ENCODE measurements at places on chromosomes 11 and 22. TPM values are rescaled to one million over a fixed set of nuclear protein-coding genes. Genes with fewer than 3 reads are reported as not detected.

DNA sequence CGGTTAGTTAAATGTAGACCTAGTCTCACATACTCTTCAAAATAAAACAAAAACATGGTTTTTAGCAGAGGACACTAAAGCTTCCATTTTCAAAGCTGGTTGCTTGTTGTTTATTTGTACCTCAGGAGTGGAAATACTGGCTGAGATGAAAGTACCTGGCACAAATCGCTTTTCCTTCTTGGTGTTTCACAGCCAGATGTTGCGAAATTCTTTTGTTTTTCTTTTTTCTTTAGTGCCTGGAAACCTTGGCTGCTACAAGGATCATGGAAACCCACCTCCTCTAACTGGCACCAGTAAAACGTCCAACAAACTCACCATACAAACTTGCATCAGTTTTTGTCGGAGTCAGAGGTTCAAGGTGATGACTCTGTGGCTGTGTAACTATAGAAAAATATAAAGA is 48.3 kb downstream of the KREMEN1 start:
- H3K27me3 ChIP-seq, result peaks cover 22% of the 10 kb centered on the region
- no peaks in the 10 kb centered on the region for H3K4me1 ChIP-seq
- no peak overlapping the region for H3K4me3 ChIP-seq
- no peak overlapping the region for H3K27ac ChIP-seq

DNA sequence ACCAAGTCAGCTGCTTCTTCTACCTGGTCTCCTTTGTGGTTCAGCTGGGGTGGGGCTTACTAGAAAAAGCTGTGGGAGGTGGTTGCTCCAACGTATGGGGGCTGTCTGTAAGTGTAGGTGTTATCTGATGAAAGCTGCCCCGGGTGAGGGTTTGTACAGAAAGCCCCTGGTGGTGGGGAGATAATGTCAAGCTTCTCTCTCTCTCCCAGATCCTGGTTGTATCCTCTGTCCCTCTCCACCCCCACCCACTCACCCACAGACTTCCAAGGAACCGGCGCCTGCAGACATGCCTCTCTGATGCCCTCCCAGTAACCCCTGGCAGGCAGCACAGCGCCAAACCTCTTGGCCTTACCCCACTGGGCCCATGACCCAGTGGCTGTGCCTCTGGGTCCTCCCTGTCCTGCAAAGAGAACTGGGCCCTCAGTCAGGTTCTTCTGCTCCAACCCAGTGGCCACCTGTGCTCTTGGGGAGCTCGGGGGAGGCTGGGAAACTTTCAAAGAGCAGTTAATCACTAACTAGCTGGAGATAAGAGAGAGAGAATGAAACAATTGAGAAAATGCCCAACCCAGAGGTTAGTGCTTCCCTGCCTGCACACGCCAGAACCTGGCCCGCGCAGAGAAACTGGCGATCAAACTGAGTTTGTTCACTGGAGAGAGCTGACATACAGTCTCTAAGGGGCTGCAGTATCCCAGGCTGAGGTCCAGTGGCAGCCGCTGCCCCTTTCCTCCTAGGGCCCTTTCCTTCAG is 20.4 kb upstream of the EHF start:
- no peak overlapping the region for H3K27ac ChIP-seq
- no peaks in the 10 kb centered on the region for H3K36me3 ChIP-seq
- DNase-seq, result no peak
- H3K4me1 ChIP-seq, result peaks cover 10% of the 10 kb centered on the region

GRCh38 chr11:34040571-34040970 is 11.0 kb upstream of the CAPRIN1 start:
- H3K4me3 ChIP-seq, result no peak overlapping the region
- DNase-seq, result no peak
- H3K4me1 ChIP-seq, result peaks cover 10% of the 10 kb centered on the region
- H3K27ac ChIP-seq, result no peak overlapping the region
- no peaks in the 10 kb centered on the region for H3K36me3 ChIP-seq
- H3K27me3 ChIP-seq, result peaks cover 8% of the 10 kb centered on the region

DNA sequence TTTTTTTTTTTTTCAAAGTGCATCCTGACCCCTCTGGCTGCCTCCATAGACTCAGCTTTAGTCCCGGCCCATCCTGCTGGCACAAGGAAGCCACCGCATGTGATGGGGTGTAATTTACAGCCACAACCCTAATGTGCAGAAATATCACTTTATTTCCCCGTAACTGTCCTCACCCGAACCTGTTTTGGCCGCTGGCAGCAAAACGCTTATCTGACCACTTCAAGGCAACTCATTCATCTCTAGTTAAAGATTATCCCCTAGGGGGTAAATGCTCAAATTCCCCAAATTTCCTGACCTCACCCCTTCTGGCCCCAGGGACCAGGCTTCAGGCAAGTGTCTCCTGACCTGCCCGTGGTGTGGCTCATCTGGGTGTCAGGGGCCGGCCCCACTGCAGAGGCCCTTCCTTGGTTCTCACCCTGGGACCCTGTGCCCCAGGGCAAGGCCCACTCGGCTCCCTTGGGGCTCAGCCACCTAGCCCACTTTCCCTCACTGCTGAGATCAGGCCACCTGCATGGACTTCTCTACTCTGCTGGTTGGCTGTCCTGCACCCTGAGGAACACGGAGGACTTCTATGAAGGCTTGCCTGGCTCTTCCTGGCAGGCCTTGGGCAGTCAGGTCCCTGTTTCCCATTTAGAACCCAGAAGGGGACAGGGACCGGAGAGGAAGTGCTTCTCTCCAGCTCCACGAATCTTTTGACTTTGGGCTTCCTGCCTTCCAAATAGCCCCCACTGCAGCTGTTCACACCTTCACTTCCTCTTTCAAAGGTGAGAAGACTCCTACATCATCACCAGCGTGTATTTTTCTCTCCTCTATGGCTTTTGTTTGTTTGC is 53.3 kb downstream of the WNT11 start:
- H3K36me3 ChIP-seq, result no peaks in the 10 kb centered on the region
- peaks cover 23% of the 10 kb centered on the region for H3K27me3 ChIP-seq
- H3K27ac ChIP-seq, result no peak overlapping the region

DNA sequence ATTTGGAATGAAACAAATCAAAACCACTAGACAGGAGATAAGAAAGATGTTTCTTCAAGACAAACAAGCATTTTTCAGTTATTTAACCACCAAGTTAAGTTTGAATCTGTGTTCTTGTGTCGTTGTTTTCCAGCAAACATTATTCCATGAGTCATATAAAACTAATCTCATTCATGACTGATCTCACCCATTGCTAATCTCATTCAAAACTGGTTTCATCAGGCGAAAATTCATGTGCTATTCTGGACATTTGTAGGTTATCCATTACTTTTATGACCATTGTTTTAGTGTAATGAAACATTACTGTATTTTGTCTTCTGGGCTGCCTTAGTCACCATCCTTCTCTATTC is 221.8 kb downstream of the DDX10 start:
- no peak for DNase-seq
- H3K4me3 ChIP-seq, result no peak overlapping the region
- peaks cover 10% of the 10 kb centered on the region for H3K4me1 ChIP-seq
- no peaks in the 10 kb centered on the region for H3K27me3 ChIP-seq
- no peak overlapping the region for H3K27ac ChIP-seq
- no peaks in the 10 kb centered on the region for H3K36me3 ChIP-seq

The GNAZ gene
- 0.56 TPM for total RNA-seq

GRCh38 chr11:35983981-35984380 is 40.1 kb downstream of the LDLRAD3 start:
- no peaks in the 10 kb centered on the region for H3K4me1 ChIP-seq
- DNase-seq, result no peak
- H3K36me3 ChIP-seq, result no peaks in the 10 kb centered on the region
- H3K27ac ChIP-seq, result no peak overlapping the region

DNA sequence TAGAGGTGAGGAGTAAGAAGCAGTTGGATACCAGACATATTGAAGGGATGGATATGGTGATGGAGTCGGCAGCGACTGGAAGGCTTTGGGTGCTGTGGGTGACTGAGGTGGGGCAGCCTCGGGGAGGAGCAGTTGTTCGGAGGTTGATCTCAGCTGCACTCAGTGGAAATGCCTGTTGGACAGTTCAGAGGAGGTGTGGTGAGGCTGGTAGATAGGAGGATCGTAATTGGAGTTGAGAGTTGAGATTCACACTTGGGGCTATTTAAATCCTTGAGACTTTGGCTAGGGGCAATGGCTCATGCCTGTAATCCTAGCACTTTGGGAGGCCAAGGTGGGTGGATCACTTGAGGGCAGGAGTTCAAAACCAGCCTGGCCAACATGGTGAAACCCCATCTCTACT is 6.9 kb downstream of the OTUB1 start:
- H3K27ac ChIP-seq, result no peak overlapping the region
- H3K27me3 ChIP-seq, result no peaks in the 10 kb centered on the region
- peaks cover 2% of the 10 kb centered on the region for H3K36me3 ChIP-seq

GRCh38 chr22:37267661-37268413 is 14.5 kb upstream of the CYTH4 start:
- peaks cover 29% of the 10 kb centered on the region for H3K4me1 ChIP-seq
- peak overlapping the region; percentile 89 for H3K4me3 ChIP-seq
- no peaks in the 10 kb centered on the region for H3K27me3 ChIP-seq

DNA sequence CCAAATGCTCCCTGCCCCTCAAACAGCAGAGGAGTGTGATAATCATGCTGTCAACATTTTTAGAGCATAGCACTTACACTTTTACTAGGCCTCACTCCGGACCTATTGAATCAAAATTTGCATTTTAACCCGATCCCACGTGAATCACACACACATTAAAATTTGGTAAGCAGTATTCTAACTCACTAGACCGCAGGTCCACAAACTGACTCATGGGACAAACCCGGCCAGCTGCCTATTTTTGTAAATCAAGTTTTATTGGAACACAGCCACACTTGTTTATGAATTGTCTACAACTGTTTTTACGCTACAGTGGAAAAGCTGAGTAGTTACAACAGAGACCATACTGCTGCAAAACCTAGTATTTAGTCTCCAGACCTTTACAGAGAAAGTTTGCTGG is 43.3 kb downstream of the SNX19 start:
- no peaks in the 10 kb centered on the region for H3K36me3 ChIP-seq
- no peaks in the 10 kb centered on the region for H3K27me3 ChIP-seq
- no peak overlapping the region for H3K27ac ChIP-seq
- H3K4me1 ChIP-seq, result no peaks in the 10 kb centered on the region
- no peak for DNase-seq

GRCh38 chr11:20235164-20235563 is 74.9 kb upstream of the DBX1 start:
- no peak for DNase-seq
- no peaks in the 10 kb centered on the region for H3K4me1 ChIP-seq
- no peaks in the 10 kb centered on the region for H3K36me3 ChIP-seq
- H3K27me3 ChIP-seq, result no peaks in the 10 kb centered on the region

DNA sequence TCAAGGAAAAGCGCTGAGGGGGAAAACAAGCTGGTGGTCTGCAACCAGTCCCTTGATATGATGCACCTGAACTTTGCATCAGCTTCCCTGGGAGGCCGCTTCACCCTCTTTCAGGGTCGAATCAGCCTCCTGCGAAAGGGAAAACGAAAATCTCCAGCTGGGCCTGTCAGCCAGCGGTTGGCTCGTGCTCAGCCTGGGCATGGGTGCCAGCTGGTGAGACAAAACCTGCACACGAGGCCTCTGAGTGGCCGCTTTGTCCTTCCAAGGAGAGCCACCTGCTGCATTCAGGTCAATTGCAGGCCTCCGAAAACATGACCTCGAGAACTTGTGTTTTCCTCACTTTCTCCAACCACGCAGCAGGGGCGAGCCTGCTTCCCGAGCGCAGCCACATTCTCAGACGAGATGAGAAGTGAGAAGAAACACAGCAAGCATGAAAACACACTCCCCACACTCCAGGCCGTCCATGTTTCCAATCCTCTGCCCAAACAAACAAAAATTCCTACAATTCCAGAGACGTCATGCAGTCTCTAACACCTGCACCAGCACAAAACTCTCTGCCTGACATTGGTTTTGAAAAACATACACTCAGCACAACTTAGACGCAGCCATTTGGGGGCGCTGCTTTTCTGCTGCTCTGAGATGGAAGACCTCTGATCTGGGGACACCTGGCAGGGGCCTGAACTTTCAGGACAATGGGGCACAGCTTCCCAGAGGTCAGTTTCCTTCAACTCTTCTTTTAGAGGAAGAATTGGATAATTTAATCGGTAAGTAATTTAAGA is 77.1 kb downstream of the DHCR7 start:
- DNase-seq, result no peak
- H3K4me3 ChIP-seq, result no peak overlapping the region
- H3K27me3 ChIP-seq, result peaks cover 9% of the 10 kb centered on the region
- H3K4me1 ChIP-seq, result no peaks in the 10 kb centered on the region
- peaks cover under 1% of the 10 kb centered on the region for H3K36me3 ChIP-seq
- no peak overlapping the region for H3K27ac ChIP-seq

The FGF4 gene
- total RNA-seq, result not detected

The HORMAD2 gene
- total RNA-seq, result 0.12 TPM

DNA sequence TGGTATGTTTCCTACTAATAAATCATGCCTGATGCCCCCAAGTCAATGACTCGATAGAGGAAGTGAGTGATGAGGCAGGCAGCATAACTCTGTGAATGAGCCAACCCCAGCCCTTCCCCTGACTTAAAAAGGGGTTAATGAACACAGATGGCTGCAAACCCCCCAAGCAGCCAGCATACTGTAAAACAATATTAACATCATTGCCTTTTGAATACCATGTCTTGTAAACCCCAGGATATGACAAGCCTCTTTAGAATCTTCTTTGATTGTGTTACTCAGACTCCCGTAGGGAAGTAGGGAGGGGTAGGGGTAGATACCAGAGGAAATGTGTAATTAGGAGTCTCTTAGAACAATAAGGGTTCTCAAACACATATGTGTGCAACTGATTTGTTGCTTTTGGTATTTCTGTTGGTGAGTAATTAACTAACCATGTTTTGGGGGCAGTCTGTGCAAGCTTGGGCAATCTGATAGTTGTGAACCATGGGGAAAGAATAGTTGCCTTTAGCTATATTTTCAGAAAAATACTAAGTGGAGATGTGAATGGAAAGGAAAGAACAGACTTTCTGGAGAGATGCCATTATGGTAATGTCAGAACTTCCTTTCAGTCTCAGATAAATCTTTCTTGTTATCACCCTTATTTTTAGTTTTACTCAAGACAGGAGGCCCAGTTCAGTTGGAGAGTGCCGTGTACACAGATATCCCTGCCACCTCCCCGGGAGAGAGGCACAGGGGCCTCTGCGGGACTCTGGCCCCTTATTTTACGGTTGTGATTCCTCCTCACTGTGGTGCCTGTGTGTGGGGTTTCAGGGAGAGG is 701.8 kb downstream of the NTM start:
- no peak overlapping the region for H3K27ac ChIP-seq
- DNase-seq, result no peak
- H3K27me3 ChIP-seq, result no peaks in the 10 kb centered on the region
- H3K36me3 ChIP-seq, result no peaks in the 10 kb centered on the region

DNA sequence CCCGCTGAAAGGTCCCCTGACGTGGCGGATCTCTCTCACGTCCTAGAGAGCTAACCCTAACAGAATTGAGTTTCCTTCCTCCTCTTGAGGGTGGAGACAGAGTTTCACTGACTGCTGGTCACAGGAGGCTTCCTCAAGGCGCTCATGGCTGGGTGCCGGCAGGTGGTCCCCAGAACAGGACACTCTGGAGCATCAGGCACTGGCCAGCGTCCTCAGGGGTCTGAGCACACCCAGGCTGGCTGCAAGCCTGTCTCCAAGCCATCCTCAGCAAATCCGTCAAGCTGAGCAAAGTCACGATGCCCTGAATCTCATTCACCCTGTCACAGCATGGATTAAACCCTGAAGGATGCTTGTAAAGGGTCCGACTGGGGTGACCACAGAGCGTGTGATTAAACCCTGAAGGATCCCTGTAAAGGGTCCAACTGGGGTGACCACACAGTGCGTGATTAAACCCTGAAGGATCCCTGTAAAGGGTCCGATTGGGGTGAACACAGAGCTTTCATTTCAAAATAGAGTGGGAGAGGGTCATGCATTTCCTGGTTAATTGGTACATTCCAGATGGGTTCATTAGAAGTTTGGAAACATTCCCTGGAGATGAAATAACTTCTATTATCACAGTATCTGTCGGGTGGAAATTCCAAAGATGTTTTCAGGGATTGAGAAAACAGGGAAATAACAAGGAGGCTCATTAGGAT is 473.0 kb downstream of the BRD1 start:
- H3K4me3 ChIP-seq, result no peak overlapping the region
- peaks cover 36% of the 10 kb centered on the region for H3K27me3 ChIP-seq
- no peak overlapping the region for H3K27ac ChIP-seq
- no peaks in the 10 kb centered on the region for H3K4me1 ChIP-seq
- no peak for DNase-seq

The PARVG gene
- 81.5 TPM for total RNA-seq

The HSPB2 gene
- not detected for total RNA-seq
